Stimulated activated CD4-positive, alpha-beta T cell treated with anti-CD3 and anti-CD28 coated beads, Interleukin-4, amount 100 ng/mL, for 1 hour (primary cell): ENCODE measurements at places on chromosomes 5 and 9.
A peak's percentile ranks its signal among the peaks of the same experiment; 100 is the strongest.

- peak; percentile 51 for DNase-seq
These were observed 57.1 kb downstream of the SLC22A5 start for GRCh38 chr5:132426525-132427138.

GRCh38 chr5:4614088-4614487 lies 526.0 kb upstream of the ADAMTS16 start:
- no peak for DNase-seq

GRCh38 chr5:67291066-67291465 lies 94.5 kb upstream of the CD180 start:
- no peak for DNase-seq

- DNase-seq, result no peak
These were observed 112.2 kb downstream of the MVB12B start for GRCh38 chr9:126438741-126439401.

GRCh38 chr5:88833371-88834130 lies 49.4 kb downstream of the MEF2C start:
- DNase-seq, result peak; percentile 20

DNA sequence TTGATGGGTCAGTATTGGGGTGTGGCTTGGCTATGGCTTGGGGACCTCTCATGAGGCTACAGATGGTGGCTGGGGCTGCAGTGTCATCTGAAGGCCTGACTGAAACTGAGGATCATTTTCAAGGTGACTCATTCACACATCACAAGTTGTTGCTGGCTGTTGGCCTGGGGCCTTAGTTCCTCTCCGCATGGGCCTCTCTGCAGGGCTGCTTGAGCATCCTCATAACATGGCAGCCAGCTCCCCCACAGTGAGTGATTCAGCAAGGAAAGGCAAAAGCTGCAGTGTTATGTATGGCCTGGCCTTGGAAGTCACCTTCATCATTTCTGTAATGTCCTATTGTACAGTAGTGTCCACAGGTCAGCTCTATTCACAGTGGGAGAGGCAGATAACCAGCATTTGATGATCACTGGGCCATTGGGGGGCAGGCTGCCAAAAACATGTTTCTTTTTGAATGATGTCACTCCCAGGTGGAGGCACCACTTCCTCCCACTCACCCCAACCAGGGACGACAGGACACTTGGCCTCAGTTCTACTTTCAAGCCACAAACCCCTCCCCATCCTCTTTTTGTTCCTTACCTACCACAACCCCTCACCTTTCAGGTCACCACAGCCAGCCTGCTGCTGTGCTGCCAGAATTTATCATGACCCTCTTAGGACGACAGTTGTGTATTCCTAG lies 14.4 kb downstream of the FGD3 start:
- peak; percentile 46 for DNase-seq
